ENCODE measurements at places on chromosomes 16 and 17. TPM values are rescaled to one million over a fixed set of nuclear protein-coding genes. Genes with fewer than 3 reads are reported as not detected.

The LYRM1 gene
- 22.2 TPM for total RNA-seq

The GGA3 gene
- total RNA-seq, result 77.2 TPM

The ASGR2 gene
- not detected for total RNA-seq

The SULT1A3 gene
- total RNA-seq, result 37.5 TPM

The TVP23B gene
- 32.4 TPM for total RNA-seq

Measured in T-helper 2 cell treated with Interferon-gamma antibody and Interleukin-4, amounts not matched to agents 100 ng/mL and 5 ng/mL, for 36 hours (primary cell).